ENCODE measurements at places on chromosomes 6 and 20.

- DNase-seq, result no peak
These were observed 102.6 kb upstream of the TNFAIP3 start for GRCh38 chr6:137764464-137764863.

DNA sequence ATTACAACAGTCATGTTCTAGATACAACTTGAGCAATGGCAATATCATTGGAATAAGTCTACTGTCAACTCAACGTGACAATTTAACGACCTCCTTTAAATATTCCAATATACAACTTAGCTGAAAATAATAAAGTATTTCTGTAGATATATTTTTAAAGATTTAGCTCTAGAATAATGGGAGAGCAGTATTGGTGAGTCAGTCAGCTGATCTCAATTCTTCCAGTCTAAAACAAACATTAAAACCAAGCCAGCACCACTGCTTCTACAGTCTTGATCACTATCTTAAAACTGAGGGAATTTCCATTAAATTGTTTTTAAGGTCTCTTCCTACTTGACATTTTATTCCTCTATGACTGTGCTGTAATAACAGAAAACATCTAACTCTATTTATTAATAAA, 38.2 kb downstream of the NOL7 start:
- no peak for DNase-seq

GRCh38 chr20:49698477-49698876, 15.2 kb downstream of the B4GALT5 start:
- DNase-seq, result no peak

GRCh38 chr20:49247792-49248191, 28.6 kb downstream of the DDX27 start:
- no peak for DNase-seq

- no peak for DNase-seq
These were observed 48.5 kb upstream of the SSTR4 start for GRCh38 chr20:22986601-22987000.

DNA sequence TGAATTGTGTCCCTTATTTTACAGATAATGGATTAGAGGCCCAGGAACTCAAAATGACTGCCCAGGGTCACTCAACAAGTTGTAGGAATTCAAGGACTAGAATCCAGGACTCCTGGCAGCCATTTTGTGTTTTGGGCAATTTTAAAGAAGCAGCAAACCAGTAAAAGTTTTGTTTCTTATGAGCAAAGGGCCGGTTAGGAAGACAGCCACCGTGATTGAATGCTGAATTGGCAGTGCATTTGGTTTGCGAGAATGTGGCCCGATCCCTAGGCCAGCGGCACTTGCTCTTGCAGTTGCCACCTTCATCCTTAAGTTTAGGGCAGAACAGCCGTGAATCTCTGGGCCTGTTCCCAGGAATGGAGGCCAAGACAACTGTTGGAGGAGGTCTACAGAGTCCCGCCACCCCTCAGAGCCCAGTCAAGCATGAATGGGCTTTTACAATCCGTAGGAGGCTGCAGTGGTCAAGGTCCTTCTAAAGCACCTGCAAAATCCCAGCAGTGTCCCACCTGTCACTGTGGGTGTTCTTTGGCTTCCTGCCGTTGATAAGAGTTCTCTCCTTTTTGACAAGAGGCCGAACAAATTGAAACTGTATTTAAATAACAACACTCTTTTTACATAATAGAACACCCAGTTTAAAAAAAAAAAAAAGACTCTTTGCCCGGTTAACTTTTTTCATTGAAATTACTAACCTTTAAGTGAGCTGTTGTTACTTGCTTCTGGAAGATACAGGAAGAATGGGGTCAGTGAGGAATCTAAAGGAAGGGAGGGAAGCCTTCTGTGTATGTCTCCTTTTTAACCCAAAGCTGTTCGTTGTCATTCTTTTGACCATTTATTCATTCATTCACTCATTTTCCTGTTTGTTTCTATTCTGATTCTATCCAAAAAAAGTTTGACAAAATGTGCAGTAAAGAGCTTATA, 68.7 kb downstream of the PHACTR2 start:
- DNase-seq, result no peak

DNA sequence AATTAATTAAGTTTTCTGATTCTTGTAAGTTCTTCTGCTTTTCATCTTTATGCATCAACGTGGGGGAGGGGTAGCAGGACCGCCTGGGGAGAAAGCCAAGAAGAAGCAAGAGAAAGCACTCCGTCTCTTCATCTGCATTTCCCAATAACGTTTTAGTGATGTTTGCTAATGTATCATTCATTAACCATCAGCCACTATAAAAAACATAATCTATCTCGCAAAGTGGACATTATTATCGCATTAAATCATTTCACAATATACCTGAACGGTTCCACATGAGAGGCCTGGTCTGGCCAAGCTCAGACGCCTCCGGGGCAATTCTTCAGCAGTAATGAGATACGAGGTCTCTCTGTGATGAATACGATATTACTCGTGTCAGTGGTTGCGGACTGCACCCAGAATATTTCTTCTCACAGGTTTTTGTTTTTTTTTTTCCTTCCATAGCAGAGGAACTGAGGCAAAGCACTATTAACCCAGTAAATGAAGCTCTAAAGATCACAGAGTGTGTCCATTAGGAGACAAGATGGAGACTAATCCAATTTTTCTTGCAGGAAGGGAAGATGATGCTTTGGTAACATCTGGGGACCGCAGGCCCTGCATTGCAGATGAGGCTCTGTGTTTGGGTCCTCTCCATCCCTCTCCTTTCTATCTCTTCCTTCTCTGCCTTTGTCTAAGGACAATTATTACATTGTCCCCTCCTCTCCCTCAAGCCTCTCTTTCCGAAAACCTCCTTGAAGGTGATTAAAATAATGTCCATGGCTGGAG, 156.1 kb downstream of the SLC35B3 start:
- no peak for DNase-seq

- no peak for DNase-seq
These were observed 466 bp upstream of the PSMB1 start for GRCh38 chr6:170553534-170554012.

- DNase-seq, result no peak
These were observed 108.7 kb upstream of the TMEM170B start for GRCh38 chr6:11428895-11429294.

GRCh38 chr6:53986165-53986720, 125.0 kb upstream of the MLIP start:
- peak; percentile 3 for DNase-seq
